Cardiac muscle cell (in vitro differentiated cells and primary cell): ENCODE measurements at places on chromosomes 2 and 18.
A peak's percentile ranks its signal among the peaks of the same experiment; 100 is the strongest.

DNA sequence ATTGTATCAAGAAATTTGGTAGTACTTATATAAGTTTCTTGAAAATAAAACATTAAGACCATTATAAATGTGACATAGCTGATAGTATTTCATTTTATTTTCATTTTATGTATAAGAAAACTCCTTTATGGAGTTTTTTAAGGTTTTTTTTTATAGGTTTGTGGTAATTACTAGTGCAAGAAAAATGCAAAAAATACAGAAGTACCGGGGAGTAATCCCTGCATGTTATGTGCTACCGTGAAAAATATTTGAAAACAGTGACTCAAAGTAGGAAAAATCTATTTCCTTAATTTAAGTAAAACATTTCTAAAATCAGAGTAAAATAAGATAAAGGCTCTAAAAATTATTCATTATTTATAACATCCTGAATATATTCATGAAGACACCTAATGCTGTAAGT is 21.6 kb downstream of the ZSWIM2 start:
- no peak for DNase-seq

- no peak for DNase-seq
Observed at GRCh38 chr2:156492979-156493378, 56.8 kb downstream of the GPD2 start.

DNA sequence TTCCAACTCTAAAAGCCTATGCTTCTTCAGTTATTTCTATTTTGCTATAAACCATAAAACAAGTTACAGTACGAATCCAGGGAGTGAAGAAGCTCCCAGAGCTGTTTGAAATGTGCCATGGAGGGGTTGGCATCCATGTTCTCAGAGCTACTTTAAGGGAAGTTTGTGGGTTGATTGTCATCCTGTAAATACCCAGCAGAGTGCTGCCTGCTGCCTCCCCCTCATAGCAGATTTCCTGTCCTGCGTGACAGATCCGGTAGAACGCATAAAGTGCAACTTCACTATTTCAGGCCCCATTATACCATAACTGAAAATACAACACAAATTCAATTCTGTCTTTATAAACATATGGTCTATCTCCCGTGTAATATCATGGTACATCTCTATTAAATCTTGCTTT is 114.4 kb downstream of the CTNNA2 start:
- DNase-seq, result no peak

DNA sequence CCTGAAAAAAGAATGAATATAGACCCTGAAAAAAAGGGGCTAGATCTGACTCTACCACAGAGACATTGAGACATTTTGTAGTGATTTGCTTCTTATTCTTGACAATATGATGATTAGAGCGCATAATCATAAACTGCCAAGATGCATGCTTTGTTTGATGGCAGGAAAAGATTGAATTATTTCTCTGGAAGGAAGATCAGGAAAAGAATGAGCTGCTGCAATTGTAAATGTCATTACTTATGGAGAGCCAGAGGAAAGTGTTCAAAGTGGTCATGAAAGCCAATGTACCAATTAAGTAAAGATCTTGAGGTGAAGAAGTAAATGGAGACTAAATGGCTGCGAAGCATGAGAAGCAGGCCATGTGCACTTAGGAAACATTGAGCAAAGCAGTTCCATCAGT is 126.4 kb upstream of the NXPH2 start:
- DNase-seq, result no peak

GRCh38 chr18:31946305-31947046 is 3.5 kb upstream of the TRAPPC8 start:
- DNase-seq, result no peak

GRCh38 chr2:207385903-207386302 is 143.9 kb upstream of the CREB1 start:
- no peak for DNase-seq

DNA sequence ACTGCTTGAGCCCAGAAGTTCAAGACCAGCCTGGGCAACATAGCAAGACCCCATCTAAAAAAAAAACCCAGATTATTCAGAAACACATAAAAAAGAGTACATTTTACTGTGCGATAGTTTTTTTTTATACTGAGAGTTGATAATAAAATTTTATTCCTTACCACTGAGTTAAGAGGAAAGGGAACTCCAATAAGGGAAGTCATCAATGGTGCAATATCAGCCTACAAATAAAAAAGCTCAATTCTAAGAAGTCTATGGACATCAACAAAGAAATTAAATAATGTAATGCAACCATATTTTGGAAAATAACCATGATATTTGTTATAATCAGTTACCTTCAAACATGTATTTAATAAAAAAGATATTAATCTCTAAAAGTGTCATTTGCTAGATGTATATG is 46.6 kb downstream of the PIGN start:
- DNase-seq, result no peak

DNA sequence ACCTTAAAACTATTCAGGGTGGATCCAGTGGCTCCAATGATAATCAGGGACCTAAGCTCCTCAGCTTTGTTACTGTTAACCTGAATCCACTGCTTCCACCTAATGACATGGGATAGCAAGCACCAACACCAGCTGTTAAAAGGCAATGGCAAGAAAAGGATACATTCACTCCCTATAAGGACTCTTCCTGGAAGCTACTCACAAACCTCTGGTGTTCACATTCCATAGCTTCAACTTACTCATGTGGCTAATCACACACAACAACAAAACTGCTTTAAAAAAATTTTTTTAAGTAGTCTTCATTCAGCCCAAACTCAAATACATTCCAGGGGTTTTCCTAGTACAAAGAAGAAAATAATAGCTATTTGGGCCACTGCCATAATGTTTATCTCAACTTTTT is 24.5 kb downstream of the ROCK2 start:
- DNase-seq, result no peak

- DNase-seq, result no peak
Observed at GRCh38 chr2:226849349-226849748, 13.5 kb downstream of the RHBDD1 start.

GRCh38 chr2:12776521-12776961 is 59.8 kb downstream of the TRIB2 start:
- DNase-seq, result no peak

- no peak for DNase-seq
Observed at GRCh38 chr18:13284330-13285027, 65.9 kb downstream of the LDLRAD4 start.

GRCh38 chr2:230011617-230012016 is 57.1 kb downstream of the SLC16A14 start:
- DNase-seq, result no peak

DNA sequence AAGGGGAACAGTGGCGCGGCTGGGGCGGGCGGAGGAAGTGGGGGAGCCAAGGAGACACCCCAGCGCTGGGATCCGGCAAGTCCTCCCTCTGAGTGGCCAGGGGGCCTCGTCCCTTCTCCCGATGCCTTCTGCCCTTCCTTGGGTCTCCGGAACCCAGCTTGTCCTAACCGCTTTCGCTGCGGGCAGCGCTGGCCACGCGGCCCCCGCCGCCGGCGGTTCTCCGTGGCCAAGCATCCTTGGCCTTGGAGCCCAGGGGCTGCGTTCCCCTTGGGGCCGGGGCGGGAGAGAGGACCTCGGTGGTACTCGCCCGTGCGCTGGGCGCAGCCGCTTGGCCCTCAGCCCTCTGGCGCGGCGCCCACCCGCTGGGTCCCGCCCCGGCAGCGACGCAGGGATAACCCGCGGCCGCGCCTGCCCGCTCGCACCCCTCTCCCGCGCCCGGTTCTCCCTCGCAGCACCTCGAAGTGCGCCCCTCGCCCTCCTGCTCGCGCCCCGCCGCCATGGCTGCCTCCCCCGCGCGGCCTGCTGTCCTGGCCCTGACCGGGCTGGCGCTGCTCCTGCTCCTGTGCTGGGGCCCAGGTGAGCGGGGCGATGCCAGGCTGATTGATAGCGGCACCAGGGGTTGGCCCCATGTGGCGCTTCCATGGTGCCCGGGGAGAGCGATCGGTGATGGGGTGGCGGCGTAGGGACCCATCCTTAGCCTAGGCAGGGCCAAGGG is 128.7 kb downstream of the UXS1 start:
- DNase-seq, result peak; percentile 13

- peak; percentile 26 for DNase-seq
Observed at GRCh38 chr18:74994502-74995418, 214.2 kb downstream of the PTGR3 start.

DNA sequence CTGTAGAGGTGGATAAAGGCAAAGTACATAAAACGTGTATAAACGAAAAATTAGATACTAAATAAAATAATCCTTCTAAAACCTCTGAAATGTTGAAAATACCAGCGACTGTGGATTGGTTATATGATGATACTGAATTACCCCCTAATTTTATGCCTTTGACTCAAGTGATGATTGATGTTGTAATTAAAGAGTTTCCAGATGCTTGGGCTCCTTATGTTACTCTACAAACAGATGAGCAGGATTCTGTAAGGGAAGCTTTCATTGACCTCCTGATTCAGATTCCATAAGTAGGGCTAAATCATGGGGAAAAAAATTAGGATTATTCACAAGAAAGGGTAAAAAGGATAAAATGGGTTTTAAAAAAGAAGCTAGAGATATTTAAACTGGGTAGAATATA is 418.2 kb upstream of the SLC39A10 start:
- DNase-seq, result no peak

GRCh38 chr18:75489493-75490190 is 62.1 kb upstream of the SMIM21 start:
- peak; percentile 93 for DNase-seq

DNA sequence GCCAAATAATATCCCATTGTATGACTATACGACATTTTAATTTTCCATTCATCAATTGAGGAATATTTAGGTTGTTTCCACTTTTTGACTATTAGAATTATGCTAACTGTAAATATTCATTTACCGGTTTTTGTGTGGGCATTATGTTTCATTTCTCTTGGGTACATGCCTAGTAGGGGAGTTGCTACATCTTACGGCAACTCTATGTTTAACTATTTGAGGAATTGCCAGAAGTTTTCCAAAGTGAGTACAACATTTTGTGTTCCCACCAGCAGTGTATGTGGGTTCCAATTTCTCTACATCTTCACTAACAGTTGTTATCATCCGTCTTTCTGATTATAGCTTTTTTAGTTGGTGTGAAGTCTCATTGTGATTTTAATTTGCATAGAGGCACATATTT is 1.6 kb upstream of the KDSR start:
- DNase-seq, result peak; percentile 29

GRCh38 chr2:174826051-174826450 is 61.8 kb upstream of the CHRNA1 start:
- DNase-seq, result no peak

DNA sequence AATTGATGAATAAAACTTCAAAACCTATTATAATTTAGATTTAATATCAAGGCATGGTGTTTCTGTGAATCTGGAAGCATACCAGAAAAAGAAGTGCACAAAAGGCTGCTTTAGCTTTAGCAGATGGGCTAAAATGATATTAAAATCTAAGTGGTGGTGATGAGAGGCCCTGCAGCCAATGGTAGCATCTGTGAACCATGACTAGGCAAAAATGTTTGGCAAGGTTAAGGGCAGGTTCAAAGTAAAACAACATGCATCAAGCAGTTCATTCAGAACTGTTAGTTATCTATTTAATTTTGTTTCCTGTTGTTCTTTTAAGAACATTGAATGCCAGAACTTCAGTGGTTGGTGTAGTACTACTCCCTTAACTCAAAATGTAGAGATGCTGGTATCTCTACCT is 1736.9 kb upstream of the CELF4 start:
- no peak for DNase-seq

GRCh38 chr2:172288603-172289002 is 138.8 kb upstream of the ITGA6 start:
- no peak for DNase-seq

GRCh38 chr2:130951018-130951417 is 114.3 kb downstream of the ARHGEF4 start:
- no peak for DNase-seq

GRCh38 chr18:1526991-1527390 is 622.3 kb downstream of the ADCYAP1 start:
- DNase-seq, result peak; percentile 19

GRCh38 chr2:157751462-157752058 is 122.9 kb upstream of the ACVR1C start:
- DNase-seq, result no peak

DNA sequence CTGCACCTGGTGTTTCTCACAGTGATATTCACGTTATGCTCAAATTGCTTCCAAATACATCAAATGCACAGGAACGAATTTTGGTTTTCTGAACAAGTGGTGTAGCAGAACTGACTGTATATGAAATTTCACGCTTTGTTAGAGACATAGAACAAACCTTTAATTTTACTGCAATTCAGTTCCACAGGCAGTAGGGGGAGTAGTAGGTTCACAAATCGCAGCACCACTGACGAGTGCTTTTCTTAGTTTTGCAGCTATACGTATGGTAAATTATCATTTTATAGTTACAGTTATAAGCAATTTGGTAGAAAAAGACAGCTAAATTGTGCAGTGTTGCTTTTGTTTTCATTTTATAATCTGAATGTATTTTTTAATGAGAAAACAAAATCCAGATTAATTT is 113.3 kb downstream of the KIAA1328 start:
- peak; percentile 62 for DNase-seq

DNA sequence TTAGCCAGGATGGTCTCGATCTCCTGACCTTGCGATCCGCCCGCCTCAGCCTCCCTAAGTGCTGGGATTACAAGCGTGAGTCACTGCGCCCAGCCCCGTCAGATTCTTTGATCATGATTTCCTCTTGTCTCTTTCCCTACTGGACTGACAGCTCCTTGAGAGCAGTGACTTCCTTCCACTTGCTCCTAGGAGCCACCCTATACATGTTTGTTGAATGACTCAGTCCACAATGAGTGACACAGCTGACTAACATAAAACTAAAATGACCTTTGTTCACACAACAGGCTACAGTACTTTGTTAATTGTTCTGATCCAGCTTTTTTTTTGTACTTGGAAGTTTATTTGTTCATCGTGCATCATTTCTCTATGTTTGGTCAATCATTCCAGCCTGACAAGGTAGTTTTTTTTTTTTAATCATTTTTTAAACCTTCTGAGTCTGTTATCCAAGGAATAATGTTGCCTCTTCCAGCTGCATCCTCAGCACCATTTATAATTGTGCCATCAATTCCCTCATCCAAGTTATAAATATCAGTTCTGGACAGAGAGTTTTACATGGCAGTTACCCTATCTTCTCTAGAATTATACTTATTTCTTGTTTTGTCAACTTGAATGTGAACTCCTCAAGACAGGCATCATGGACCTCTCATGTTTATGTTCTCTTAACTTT is 42.9 kb upstream of the TUBA3E start:
- no peak for DNase-seq

DNA sequence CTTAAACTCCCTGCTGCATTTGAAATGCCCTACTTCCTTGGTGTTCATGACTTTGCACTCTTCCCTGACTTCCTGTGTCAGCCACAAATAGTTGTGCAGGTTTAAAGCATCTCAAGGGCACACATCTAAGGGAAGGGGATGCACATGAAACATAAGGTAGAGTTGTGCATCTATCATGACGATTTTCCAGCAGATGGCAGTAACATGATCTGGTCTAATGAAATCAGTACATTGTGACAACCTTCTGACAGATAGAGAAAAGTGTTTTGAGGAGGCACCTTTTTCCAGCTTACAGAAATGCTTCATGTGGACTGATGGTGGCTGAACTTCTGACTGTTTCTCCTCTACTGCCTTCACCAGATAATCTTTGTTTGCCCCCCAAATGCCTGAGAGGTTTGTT is 238.9 kb downstream of the XIRP2 start:
- peak; percentile 54 for DNase-seq
